ENCODE measurements at places on chromosomes 6 and 20. TPM values are rescaled to one million over a fixed set of nuclear protein-coding genes. Genes with fewer than 3 reads are reported as not detected.
A peak's percentile ranks its signal among the peaks of the same experiment; 100 is the strongest.

Gene RAB23
- 4.2 TPM for total RNA-seq

Gene COX4I2
- total RNA-seq, result not detected

Gene CHMP4B
- 27.6 TPM for total RNA-seq

Gene MAPK13
- 7.0 TPM for total RNA-seq

Gene PRDM1
- 1.5 TPM for total RNA-seq

Gene C6orf132
- total RNA-seq, result under 0.01 TPM

Gene LEMD2
- total RNA-seq, result 24.6 TPM

Gene CLPSL2
- not detected for total RNA-seq

Gene LINC00237
- total RNA-seq, result under 0.01 TPM

Gene FAM229B
- total RNA-seq, result 7.0 TPM

Gene PHIP
- total RNA-seq, result 15.5 TPM

Gene COL21A1
- 1.2 TPM for total RNA-seq

DNA sequence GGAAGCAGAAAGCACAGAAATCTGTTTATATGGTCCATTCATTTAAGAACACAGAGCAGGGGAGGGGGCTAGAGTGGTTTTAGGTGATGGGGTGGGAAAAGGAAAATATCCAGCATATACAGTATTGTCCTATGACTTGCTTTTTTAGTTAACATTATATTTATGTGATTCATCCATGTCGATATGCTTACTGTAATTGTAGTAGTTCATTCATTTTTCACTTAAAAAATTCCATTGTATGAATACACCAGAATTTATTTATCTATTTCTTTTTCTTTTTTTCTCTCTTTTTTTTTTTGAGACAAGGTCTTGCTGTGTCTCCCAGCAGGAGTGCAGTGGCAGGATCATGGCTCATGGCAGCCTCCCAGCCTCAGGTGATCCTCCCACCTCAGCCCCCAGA lies 9.6 kb upstream of the PRIM2 start:
- DNase-seq, result no peak

DNA sequence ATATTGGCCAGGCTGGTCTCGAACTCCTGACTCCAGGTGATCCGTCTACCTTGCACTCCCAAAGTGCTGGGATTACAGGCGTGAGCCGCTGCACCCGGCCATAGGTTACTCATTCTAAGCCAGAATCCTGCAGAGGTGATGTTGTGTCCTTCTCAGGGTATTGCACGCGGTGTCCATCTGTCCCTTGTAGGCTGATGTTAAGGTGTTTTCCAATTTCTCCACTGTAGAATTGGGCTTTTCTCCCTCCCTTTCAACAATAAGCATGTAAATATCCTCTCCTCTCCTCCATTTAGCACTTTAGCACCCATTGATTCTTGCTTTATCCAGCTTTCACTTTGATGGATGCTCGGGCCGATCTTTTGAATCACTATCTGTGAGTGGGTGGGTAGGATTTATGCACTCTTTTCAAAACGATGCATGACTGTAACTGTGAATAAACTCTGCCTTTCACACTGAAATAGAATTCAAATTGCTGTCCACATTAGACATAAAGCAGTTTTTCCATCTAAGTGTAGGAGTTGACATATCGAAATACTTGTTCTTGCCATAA lies 52.6 kb downstream of the ZBTB2 start:
- DNase-seq, result no peak

GRCh38 chr6:130593200-130593599 lies 227.4 kb downstream of the TMEM200A start:
- DNase-seq, result no peak

- DNase-seq, result no peak
Observed at GRCh38 chr6:89144354-89144906, 1.4 kb upstream of the PM20D2 start.

DNA sequence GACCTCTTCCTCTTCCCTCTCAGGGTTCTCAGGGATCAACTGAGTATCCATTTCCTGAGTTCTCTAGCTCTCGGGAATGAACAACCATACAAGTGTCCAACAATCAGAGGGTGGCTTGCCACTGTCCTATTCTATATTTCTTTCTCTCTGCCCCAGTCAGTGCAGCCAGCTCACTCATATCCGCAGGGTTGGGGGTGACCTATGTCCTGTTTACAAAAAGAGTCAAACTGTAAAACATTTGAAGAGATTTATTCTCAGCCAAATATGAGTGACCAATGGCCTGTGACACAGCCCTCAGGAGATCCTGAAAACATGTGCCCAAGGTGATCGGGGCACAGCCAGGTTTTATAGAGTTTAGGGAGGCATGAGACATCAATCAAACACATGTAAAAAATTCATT lies 10.8 kb upstream of the BTN3A2 start:
- DNase-seq, result peak; percentile 65

DNA sequence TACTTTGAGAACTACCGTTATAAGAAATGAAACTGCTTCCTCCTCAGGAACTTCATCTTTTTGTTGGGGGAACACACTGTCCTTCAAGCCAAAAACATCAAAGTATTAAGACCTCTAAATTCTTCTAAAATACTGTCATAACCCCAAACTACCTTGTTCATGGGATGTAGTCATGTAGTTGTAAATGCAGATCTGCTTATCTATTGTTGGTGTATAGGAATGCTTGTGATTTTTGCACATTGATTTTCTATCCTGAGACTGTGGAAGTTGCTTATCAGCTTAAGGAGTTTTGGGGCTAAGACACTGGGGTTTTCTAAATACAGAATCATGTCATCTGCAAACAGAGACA lies 282.9 kb upstream of the RUNX2 start:
- no peak for DNase-seq

DNA sequence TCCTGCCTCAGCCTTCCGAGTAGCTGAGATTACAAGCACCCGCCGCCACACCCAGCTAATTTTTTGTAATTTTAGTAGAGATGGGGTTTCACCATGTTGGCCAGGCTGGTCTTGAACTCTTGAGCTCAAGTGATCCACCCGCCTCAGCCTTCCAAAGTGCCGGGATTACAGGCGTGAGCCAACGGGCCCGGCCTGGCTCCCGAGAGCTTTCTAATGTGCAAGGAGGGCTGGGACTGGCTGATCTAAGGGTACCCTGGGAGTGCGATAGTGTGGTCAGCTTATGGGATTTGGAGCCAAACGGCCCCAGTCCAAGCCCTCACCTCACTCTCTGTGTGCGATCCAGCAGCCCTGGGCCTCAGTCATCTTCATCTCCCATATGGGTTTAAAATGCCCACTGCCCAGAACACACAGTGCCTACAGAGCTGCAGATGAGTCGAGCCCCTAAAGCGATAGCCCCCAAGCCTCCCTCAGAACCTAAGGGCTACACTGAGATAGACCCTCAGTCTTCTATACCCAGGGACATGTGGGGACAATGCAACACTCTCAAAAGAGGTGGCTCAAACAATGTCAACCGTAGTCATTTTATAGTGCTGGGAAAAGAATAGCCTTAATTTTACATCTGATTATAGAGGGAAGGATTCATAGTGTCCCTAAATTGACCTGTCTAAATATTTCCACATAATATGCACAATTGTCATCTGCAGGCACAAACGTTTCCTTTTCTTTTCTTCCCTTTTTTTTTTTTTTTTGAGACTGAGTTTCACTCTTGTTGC lies 50.1 kb downstream of the SSR1 start:
- DNase-seq, result no peak

GRCh38 chr20:36018208-36018988 lies 50.0 kb downstream of the CNBD2 start:
- DNase-seq, result no peak

DNA sequence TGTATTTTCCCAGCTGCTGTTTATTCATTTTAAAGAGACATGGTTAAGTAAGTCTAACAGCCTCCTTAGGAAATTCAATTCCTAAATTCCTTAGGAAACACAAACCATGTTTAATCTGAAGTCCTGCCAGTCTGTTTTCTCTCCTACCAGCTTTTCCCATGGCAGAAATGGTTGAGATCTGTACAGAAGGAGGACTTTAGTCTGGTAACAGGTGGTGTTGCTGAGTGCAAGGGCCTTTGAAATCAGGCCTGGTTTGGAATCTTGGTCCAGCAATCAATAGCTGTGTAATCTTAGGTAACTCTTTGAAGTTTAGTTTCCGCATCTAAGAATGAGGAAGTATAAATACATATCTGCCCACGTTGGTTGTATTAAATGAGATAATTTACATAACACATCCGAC lies 232.5 kb downstream of the LAMA2 start:
- DNase-seq, result no peak

- no peak for DNase-seq
Observed at GRCh38 chr6:164695896-164696295, 613.5 kb downstream of the C6orf118 start.

DNA sequence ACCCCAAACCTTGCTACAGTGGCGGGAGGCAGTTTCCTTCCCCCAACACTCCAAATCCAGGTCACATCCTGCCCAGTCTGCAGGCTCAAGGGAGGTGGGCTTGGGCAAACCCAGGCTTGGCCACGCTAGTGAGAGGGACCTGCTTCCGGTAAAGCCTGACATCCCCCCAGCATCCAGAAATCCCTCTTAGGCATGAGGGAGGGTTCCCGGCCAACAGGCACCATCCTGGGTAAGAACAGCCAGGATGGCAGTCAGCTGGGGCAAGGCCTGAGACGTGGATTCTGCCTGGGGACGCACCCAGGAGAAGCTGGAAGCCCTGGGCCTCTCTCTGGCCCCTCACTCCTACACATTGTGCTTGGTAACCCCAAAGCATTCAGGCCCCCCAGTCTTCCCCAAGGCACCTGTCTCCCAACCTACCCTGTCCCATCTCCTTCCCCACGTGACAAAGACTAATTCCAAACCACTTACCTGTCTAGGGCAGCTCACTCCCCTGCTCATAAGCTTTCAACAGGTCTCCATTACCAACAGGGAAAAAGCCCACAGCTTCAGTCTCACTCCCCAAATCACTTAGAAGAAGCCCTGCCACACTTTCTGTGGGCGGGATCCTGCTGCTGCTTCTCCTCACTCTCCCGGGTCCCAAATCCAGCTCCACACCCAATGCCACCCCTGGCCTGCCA lies 2.1 kb downstream of the C20orf144 start:
- DNase-seq, result no peak

DNA sequence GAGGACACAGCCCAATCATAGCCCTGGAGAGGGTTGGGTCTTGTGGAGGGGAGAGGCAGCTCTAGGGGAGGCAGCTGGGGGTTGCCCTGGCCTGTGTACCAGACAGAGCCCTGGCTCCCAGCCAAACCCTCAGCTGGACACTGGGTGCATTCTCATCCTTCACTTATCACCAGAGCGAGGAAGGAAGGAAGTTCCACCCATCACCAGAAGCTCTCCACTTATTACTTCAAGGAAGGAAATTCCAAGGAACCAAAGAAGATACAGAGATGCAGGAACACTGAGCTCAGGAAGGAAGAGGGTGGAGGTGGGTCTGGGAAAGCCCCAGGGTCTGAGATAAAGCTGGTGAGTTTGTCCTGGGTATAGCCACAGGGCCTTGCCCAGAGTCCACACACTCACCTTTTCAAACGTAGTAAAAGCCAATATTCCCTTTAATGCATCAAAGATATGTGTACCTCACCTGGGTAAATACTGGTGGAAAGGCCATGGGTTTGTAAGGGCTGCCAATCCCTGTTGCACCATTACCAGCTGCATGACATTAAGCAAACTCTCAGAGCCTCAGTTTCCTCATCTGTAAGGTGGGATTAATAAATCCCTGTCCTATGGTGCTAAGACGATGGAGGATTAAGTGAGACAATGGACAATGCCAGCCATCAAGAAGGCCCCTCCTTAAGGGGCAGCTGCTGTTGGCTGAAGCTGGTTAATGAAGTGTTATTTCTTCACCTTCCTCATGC lies 109.7 kb upstream of the NAA20 start:
- peak; percentile 58 for DNase-seq

- no peak for DNase-seq
Observed at GRCh38 chr6:64737418-64737817, 969.6 kb downstream of the EYS start.

GRCh38 chr6:47792216-47792733 lies 10.4 kb downstream of the OPN5 start:
- DNase-seq, result no peak

DNA sequence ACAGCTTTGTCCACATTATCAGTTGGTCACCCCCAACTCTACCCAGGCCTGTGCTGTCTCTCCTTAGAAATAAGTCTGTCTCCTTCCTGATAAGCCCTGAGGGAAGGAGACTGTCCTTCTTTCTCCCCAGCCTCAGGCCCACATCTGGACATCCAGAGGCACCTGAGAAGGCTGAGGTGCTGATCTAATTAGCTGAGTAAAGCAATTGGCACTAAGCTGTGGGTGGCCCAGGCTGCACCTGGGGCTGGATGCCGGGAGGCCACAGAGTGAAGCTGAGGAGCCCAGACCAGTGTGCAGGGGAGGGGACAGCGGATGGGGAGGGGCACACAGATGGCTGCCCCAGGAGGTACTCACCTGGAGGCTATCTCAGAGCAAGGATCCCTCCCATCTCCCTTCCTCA lies 26.2 kb upstream of the BMP7 start:
- no peak for DNase-seq

DNA sequence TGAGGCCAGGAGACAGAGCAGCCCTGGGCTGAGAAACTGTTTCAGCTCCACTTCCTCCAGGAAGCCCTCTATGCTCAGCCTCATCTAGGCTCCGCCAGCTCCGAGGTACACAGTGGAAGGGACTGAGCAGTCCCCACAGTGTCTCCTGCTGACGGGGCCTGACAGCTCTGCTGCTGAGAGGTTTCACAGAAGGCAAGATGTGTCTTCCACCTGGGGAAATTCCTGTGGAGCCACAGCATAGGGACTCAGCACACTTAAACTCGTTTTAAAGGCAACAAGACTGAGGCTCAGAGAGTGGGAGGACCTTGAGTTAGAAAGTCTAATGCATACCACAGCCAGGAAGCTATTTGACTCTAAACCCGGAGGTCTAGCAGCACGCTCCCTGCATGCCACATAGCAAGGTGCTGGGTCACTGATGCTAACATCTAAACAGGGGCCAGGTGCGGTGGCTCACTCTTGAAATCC lies 6.8 kb downstream of the ADA start:
- DNase-seq, result no peak

DNA sequence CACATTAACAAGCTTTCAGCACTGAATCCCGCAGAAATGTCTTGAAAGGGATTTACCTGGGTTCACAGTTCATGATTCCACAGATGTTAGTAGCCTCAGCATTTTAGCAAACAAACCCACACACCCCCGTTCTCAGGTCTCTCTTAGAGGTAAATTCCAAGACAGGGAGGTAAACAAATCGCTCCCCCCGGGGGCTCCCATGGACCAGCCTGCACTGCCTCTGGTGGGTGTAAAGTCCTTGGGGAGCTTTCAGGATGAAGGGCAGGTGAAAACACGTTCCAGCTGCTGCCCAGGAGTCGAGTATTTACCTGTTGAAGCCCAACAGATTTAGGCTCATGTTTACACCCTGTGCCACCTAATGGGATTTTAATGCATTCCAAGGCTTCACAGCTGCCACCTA lies 187.0 kb upstream of the FOXQ1 start:
- DNase-seq, result no peak

- DNase-seq, result no peak
Observed at GRCh38 chr6:34237316-34237721, 646 bp downstream of the HMGA1 start.

Data from dermis microvascular lymphatic vessel endothelial cell (primary cell).